ENCODE measurements at places on chromosomes 11 and 22.
A peak's percentile ranks its signal among the peaks of the same experiment; 100 is the strongest.

- no peak for DNase-seq
These were observed 69.1 kb downstream of the ADM start for GRCh38 chr11:10373929-10374328.

DNA sequence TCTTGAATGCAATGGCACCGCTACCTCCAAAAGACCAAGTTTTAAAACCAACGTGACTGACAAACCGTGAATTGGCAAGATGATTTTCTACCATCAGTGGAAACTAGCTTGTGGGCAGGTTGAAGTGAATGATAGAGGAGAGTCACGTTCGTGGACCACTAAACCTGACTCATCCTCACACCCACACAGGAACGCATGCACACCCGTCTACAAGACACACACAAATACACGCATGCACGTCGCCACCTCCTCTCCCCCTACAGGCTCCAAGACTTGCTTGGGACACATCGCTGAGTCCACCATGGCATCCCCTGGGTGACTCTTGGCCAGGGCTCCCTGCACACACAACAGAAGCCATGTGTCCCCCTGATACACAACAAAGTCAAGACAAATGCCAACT, 14.4 kb downstream of the TMPRSS6 start:
- DNase-seq = peak; percentile 55

DNA sequence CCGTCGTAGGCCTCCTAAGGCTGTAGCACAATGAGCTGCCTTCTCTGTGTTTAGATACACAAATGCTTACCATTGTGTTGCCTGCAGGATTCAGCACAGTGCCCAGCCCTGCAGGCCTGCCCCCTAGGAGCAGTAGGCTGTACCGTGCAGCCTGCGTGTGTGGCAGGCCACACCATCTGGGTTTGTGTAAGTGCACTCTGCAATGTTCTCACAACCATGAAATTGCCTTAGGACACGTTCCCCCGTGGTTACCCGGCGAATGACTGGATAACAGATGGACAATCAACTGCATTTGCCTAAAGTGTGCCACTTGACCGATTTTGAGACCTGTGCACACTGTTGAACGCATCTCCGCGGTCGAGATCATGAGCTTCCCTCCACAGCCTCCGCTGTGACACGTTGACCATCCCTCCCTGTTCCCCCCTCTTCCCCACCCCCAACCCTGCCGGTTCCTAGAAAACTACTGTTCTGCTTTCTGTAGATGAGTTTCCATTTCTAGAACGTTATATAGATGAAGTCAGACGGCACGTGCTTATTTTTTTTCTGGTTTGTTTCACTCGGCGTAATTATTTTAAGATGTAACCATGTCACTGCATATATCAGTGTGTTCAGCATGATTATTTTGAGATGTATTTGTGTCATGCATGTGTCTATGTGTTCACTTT, 22.2 kb upstream of the CTSD start:
- no peak for DNase-seq

DNA sequence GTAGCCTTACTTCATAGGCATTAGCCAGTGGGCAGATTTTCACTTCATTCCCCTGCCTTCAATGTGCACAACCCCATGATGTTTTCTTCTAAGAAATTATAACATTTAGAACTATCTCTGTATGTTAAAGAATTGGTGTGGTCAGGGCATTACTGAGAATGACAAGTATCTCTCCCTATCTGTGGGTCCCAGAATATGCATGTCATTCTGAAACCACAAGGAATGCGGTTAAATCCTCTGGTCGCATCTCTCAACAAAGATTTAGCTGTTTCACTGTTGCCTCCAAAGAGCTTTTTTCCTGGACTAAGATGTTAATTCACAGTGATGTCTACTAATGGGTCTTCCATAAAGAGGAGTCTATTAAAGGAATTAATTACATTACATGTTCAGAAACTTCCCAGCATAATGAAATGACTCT, 62.7 kb downstream of the LIF start:
- DNase-seq = no peak

DNA sequence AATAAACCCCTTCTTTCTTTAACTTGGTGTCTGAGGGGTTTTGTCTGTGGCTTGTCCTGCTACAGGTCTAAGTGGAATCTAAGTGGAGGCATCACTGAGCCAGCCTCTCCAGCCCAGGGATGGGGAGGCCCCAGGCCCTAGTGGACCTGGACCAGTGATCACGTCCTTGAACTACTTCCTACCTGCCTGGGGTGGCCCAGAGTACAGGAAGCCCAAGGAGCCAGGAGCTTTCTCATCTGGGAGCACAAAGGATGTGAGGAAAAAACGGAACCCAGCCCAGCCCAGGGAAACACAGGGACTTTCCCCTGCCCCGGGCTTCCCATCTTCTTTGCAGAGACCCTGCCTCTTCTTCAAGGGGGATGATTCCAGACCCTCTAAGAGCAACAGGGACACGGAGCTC, 3.5 kb upstream of the CD5 start:
- DNase-seq = no peak

DNA sequence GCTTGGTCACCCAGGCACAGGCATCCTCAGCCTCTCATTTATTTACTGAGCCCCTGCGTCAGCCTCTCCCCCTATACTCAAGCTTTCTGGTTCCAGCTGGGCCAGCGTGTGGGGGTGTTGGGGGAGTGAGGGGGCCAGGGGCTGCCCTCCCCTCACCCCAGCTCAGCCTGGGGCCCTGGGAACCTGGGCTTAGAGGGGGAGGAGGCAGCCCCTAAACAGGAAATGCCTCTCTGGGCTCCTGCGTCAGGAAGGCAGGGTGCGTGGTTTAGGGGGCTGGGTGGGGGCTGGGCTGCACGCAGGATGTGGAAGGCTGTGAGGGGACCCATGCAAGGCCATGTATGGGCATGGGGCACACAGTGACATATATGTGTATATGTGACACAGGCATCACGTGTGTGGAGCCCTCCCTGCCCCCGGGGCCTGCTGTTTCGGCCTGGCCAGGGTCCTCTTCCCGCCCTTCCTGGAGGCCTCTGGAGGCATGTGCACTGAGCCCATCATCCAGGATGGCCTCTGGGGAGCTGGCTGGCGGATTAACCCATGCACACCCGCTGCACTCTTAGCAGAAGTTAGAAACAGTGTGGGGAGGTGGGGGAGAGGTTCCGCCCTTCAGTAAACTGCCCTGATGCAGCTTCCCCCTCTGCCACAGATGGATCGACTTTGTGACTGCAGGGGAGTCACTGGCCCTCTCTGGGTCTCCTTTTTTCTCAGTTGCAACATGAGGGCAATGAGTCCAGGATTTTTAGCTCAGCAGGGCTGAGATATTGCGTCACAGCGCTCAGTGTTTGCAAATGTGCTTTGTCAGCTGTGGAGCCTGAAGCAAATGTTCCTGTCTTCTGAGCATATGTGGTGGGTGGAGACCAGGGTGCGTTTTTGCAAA, 1.1 kb upstream of the CD248 start:
- DNase-seq = no peak

DNA sequence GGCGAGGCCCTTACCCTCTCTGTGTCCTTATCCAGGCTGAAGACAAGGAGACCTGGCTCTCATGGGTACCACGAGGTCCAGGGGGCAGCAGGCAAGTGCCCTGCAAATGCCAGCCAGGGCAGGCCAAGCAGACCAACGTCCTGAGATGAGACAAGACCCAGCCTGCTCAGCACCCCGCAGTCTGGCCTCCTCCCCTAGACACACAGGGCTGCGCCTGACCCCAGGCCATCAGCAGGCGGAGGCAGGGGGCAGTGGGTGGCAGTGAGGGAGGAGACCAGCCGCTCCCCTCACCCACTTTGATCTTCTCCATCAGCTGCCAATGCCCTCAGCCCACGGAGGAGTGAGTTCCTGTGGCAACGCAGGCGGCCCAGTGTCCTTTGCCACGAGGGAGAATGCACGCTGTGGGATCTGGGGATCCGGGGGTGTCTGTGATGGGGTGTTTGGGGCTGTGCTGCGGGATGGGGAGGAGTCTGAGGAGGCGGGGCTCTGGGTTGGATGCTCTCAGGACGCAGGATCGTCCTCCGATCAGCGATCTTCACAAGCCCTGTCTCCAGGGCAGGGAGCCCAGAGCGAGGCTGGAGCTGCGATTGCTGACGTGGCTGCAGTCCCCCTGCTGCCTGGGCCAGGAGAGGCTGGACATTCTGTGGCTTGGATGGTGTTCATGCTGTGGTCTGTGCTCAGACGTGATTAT, 30.5 kb upstream of the PPARA start:
- DNase-seq = no peak

GRCh38 chr11:17388609-17389210, at the start of gene KCNJ11:
Gene KCNJ11, minus strand, starts transcription at chr11:17388659. Its CDS starts 568 bp downstream, at chr11:17388091.
- no peak for DNase-seq

DNA sequence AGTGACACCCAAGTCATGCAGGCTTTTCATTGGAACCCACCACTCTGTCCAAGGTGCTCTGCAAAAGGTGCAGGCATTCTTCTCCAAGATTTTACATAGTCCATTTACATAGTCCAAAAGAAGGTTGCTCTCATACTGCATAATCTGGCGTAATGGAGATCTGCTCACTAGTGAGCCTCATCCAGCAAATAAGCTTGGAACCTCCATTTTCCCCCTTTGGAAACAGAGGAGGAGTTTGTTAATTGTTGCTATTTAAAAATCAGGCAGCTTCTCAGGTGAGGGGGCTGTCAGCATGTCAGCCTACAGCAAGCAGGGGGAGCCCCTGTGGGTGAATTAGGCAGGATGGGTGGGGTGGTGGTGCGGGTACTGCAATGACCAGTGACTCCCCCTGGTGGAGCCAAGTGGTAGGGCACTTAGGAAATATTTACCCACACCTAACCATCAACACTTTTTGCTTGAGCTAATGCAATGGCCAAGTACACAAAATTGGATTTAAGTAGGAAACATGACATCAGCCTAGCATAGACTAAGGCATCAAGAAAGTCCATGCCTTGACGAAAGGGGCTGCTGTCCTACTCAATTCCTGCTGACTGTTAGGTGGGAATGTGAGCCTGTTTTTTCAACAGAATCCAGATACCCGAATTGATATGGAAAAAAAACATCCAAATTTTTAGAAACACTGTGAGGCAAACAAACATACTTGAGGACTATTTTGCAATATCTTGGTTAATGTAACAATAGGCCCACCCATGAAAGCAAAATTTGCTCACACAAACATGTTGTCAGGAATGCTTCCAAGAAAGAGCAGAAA, 64.5 kb downstream of the AMBRA1 start:
- peak; percentile 63 for DNase-seq

DNA sequence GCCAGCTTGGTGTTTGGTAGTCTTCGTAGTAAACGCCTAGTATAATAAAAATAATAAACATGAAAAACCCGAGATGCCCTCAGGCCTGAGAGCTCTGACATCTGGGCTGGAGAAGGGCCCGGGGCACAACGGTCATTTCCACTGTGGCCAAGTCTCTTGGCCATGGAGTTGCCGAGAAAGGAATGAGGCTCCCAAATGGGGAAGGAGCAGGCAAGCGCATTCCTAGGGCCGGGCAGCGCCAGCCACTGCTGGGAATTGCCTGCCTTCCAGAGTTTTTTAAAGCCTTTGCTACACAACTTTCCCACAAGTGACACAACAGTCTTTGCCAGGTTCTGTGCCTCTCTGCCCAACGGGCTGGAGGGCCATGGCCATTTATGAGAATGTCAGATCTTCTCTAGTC, 103.4 kb downstream of the NAV2 start:
- no peak for DNase-seq

- no peak for DNase-seq
These were observed 2.9 kb upstream of the WDR74 start for GRCh38 chr11:62842171-62842741.

GRCh38 chr11:22460181-22460580, 122.0 kb downstream of the SLC17A6 start:
- DNase-seq = no peak

DNA sequence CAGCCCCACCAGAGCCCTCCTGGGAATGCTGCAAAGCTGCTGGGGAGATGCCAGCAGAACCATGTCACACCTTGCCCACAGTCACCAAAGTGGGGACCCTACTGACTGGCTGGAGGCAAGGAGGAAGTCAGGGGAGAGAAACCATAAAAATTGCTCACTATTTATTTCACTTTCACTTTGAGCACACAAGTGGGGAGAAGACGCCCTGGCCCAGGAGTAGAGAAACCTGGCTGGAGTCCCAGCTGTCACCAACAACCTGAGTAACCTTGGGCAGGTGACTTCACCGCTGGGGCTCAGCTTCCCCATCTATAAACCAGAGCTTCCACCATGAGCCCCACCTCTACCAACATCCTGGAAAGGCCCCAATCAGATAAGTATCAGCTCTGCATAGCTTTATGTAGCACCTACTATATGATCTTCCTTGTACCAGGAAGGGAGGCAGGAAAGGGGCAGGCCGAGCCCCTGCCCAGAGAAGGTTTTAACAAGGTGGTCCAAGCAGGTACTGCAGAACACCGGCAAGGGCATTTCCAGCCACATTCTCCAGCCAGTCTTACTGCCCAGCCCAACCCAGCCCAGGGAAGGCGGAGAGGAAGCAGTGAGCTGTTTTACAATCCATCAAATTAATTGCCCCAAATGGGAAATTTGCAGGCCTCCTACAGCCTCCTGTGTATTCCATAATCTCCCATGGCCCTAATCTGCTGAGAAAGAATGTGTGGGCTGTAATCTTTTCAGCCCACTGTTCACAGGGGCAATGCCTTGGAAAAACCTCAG, 27.6 kb downstream of the PLEKHA7 start:
- DNase-seq = peak; percentile 32

- DNase-seq = no peak
These were observed 2.8 kb upstream of the TSPO start for GRCh38 chr22:43148581-43148980.

DNA sequence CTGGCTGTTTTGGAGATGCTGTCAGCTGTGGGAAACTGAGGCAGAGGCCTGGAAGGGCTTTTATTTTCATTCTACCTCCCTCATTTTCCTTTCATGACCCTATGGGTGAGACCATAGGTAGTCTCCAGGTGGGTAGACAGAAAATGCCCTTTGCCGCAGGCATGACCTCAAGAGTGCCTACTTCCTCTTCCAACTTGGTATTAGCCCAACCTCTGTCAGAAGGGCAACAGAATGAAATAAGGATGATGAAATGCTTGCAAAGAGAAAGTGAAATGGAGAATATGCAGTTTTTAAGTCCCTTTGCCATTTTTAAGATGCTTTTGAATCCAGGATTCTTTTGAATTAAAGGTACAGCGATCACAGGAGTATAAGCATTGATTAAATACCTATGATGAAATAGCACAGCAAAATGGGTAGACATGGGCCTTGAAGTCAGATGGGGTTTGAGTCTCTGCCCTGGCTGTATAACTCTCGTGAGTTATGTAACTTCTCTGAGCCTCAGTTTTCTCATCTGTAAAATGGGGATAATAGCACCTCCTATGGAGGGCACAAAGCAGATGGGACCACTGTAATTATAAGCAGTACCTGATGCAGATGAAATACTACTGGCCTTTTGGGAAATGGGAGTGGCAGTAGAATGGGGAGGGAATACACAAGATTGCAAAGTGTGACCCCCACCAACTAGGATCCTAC, 3.7 kb downstream of the ASPHD2 start:
- DNase-seq = no peak

DNA sequence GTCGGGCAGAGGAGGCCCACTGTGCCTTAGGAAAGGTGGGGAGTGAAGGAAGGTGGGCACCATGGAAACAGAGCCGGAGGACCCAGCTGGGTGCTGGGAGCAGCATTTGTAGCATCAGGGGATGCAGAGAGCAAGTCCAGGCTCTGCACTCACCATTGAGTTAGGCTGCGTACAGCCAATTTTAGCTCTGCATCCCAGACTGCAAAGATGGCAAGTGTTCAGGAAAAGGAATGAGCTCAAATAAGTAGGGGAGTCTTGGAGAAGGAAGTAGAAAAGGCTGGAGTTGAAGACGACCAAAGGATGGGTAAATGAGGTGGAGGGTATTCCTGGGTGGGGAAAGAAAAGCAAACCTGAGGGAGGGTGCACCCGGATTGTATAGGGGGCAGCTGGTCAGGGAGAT, 31.6 kb upstream of the ETS1 start:
- DNase-seq = no peak
